CD4-positive, alpha-beta T cell treated with Interleukin-1 beta for 1 hour (primary cell): ENCODE measurements at places on chromosomes 1 and 21.

GRCh38 chr21:46455575-46456385 is 2.9 kb upstream of the DIP2A start:
- DNase-seq = no peak

DNA sequence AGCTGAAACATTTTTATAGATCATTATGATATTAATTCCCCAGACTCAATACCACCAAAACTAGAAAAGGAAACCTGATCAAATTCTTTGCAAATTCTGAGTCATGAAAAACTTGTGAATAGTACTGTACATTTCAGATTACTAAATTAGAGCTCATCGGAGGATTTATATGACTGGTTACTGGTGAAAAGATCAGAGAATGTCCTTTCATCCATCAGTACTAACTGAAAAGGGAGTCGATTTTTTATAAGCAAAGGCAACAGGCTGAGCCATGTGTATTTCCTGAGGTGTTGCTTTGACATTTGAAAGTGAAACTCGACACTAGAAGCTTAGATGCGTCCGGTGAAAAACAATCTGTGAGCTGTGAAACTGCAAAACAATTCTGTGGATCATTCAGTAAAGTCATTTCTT is 155.7 kb downstream of the TNFSF18 start:
- no peak for DNase-seq

DNA sequence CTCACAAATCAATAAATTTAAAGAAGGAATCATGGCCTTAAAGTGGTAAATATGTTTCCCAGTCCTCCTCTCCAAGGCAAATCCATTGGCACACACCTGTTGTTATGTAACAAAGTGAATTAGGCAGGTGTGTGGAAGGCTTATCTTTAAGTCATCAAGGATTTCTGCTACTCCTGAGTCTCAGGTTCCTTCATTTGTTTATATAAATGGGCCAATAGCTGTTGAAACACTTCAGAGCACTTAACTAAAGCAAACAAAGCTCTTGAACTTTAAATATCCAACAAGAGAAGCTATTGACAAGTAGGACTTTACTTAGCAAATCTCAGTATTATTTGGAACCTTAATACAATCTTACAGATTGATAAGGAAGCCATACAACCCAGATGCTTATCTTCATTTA is 99.3 kb upstream of the ESRRG start:
- DNase-seq = no peak

- DNase-seq = no peak
These were observed 83.2 kb downstream of the SPSB1 start for GRCh38 chr1:9375912-9376311.

DNA sequence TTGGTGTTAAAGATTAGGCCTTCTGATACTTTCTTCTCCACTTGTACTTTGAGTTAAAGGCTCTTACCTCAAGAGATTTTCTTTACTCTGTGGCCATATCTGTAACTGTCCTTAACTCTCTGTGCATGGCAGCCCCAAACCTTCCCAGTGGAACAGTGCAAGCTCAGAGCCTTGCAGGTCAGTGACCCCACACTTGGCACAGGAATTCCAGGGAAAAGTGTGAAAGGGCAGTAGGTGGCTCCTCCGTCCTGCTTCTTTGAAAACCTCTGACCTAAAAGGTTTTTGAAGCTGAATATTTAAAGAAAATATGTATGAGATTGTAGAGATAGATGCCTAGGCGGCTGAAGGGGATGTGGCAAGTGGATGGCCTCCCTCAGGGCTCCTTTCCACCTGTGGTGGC is 26.3 kb downstream of the ITSN1 start:
- DNase-seq = no peak
